ENCODE measurements at places on chromosomes 13 and 19. TPM values are rescaled to one million over a fixed set of nuclear protein-coding genes. Genes with fewer than 3 reads are reported as not detected.

DNA sequence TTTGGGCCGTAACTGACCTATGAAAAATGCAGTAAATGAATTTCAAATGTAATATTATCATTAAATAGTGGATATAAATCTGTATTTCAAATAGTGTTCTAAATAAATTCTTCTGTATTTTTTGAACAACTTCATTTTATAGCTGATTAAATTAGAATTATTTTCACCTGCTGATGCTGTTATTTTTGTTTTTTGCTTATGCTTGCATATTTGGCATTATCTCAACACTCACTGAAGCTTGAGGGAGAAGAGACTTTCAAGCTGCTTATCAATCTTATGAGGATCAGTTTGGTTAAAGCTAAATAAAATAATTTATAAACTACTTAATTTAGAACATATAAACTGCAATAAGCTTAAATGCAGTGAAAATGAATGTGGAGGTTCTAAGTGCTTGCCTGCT lies 251.3 kb upstream of the PCDH9 start:
- no peak for DNase-seq

DNA sequence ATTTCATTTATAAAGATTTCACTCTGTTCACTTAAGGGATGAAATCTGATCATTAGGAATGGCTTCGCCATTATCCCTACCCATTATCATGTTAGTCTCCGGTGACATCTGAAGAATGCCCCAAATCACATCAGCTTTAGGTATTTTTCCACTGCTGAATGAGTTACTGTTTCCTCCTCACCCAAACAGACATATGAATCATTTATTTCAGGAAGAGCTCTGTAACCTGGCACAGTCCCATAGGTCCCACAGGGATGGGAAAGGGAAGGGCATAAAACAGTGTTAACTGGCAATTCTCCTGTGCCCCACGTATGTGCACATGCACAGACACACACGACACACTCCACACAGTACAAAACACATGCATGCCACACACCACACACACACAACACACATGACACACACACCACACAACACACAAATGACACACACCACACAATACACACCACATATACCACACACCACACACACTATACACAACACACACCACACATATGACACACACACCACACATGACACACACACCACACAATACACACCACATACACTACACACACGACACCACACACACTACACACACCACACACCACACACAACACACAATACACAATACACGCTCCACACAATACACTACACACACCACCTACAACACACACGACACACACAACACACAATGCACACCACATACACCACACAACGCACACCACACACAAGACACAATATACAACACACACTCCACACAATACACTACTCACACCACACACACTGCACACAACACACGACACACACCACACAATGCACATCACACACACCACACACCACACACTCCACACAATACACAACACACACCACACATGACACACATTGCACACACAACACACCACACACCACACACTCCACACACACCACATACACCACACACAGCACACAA lies 15.4 kb downstream of the TMEM255B start:
- no peak for DNase-seq

GRCh38 chr13:29902632-29903305 lies 52.4 kb upstream of the UBL3 start:
- no peak for DNase-seq

DNA sequence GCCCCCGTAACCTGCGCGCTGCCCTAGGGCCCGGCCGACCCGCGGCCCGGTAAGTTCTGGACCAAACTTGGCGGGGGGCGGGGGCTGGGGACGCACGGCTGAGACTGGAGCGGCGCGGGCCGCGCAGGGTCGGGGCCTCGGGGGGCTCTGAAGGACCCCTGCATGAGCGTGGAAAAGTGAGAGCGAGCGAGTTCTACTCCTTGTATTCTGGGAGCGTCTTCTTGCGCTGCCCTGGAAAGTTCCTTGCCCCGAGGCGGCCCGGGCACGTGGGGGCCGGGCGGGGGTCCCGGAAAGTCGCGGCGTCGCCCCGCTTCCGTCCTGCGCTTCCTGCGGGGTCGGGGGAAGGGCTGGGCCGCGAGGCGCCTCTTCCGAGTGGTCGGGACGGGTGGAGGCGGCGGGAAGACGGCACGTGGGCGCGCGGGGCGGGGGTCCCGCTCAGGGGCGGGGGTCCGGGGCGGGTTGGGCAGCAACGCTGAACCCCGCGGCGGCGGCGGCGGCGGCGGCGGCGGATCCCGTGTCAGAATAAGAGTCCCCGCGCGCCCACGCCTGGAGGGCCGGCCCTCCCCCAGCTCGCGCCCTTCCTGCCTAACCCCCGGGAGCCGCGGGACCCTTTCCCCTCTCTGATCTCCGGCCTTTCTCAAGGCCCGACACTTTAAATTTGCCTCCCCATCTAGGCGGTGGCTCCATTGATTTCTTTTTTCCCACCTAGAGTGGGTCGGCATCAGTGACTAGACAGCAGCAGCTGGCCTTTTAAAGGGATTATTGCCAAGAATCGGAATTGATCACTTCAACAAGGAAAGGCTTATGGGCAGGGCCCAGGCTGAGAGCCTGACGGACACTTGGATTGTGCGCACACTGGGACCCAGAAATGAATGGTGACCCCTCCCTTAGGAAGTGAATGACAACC lies 749 bp downstream of the GATAD2A start:
- no peak for DNase-seq

- DNase-seq, result peak; percentile 52
Measured at GRCh38 chr13:113034451-113035212, 65.6 kb downstream of the MCF2L start.

DNA sequence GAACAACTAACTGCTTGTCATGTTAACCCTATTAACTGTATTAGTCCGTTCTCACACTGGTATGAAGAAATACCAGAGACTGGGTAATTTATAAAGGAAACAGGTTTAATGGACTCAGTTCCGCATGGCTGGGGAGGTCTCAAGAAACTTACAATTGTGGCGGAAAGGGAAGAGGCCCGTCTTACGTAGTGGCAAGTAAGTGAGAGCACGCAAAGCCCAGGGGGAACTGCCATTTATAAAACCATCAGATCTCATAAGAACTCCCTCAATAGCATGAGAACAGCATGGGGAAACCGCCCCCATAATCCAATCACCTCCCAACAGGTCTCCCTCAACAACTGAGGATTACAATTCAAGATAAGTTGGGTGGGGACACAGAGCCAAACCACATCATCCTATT lies 34.7 kb downstream of the PHF11 start:
- peak; percentile 45 for DNase-seq

GRCh38 chr13:37616131-37616530 lies 17.6 kb upstream of the POSTN start:
- no peak for DNase-seq

DNA sequence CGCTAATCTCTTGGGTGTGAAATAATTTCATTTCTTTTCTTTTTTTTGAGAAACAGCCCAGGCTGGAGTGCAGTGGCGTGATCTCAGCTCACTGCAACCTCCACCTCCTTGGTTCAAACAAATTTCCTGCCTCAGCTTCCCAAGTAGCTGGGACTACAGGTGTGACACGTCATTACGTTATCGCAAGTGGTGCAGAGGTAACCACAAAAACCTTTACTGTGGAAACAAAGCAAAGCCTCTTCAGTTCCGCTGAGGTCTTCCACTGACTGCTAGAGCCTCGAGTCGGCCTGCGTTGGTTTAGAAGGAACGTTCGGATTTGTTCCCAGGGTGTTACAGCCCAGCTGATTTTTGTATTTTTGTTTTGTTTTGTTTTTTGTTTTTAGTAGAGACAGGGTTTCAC lies 2.0 kb upstream of the ZNF784 start:
- DNase-seq, result no peak

DNA sequence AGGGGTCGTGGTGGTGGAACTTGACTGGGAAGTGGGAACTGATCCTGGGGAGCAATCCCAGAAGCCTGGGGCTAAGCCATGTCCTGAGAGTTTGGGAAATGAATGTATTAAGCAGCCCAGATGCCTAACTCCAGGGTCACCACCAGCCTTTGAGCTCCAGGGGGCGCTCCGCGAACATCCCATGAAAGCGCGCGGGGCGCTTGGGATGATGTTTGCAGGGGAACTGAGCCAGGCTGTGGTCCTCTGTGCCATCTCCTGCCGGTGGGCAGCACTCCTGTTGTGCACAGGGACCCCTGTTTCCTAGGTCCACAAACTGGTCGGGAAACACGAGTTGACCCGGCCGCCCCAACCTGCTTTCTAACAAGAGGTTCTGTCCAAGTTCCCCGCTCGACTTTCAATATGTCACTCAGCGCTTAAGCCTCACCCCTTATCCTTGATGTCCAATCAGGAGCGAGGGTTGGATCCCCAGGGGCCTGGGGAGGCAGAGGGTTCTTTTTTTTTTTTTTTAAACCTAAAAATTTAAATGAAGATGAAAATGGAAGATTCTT lies 14.4 kb downstream of the LEUTX start:
- DNase-seq, result peak; percentile 75

DNA sequence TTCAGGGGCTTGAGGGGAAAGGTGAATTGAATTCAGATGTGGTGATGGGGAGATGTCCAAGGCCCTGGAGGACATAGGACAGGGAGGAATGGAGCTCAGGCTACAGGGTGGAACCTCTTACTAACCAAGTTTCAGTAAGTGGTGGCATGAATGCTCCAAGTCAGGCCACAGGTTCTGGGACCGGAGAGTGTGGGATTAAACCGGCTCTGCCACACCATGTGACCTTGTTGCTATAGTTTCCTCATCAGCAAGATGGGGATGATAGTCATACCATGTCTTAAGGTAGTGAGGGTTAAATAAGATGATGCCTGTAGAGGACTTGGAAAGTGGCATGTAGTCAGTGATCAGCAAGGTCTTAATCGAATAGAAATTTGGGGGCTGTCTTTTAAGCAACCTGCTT lies 16.3 kb downstream of the GPR183 start:
- DNase-seq, result no peak

DNA sequence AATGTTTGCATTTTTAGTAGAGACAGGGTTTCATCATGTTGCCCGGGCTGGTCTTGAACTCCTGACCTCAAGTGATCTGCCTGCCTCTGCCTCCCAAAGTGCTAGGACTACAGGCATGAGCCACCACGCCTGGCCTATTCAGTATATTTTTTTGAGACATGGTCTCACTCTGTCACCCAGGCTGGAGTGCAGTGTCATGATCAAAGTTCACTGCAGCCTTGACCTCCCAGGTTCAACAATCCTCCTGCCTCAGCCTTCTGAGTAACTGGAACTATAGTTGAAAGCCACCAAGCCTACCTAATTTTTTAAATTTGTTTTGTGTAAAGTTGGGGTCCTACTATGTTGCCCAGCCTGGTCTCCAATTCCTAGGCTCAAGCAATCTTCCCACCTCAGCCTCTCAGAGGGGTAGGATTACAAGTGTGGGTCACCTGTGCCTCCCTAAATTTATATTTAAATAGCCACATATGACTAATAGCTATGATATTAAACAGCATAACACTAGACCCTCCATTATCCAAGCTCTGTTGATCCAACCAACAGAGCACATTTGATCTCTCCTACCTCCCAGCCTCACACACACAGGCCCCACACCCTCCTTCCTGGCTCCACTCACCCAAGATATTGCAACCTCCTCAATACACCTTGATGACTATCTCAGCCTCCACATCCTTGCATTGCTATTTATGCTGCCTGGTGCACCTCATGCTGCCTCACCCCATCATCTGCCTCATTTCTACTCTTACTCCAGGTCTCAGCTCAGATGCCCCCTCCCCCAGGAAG lies 2.1 kb upstream of the CEACAM19 start:
- DNase-seq, result no peak

DNA sequence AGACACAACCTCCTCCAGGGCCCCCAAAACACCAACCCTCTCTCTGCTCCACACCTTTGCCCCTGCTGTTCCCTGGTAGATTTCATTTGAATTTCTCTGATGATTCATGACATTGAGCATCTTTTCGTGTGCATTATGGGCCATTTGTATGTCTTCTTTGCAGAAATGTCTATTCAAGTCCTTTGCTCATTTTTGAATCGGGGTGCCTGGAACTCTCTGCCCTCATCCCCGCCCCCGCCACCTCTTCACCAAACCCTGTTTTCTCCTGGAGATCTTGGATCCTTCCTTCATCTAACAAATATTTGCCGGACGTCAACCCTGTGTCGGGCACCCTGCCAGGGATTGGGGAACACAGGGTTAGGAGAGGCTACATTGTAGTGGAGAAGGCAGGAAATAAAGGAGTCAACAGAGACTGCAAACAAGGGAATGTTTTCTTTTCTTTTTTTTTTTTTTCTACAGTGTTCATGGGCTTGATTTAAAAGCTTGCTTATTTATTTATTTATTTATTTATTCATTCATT lies 25.5 kb upstream of the SLC1A5 start:
- peak; percentile 77 for DNase-seq

DNA sequence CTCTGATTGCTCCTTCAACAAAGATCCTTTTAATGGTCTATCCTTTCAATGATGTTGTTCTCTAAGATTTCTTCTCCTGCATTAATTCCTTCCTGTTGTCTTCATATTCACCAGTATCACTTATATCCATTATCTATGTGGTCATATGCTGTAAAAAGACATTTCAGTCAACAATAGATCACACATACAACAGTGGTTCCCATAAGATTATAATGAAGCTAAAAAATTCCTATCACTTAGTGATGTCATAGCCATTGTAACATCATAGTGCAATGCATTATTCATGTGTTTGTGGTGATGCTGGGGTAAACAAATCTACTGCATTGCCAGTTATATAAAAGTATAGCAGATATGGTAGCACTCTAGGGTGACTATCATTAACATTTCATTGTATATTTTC lies 266.1 kb downstream of the LHFPL6 start:
- no peak for DNase-seq

GRCh38 chr19:51946602-51947001 lies 19.3 kb downstream of the ZNF613 start:
- DNase-seq, result no peak

DNA sequence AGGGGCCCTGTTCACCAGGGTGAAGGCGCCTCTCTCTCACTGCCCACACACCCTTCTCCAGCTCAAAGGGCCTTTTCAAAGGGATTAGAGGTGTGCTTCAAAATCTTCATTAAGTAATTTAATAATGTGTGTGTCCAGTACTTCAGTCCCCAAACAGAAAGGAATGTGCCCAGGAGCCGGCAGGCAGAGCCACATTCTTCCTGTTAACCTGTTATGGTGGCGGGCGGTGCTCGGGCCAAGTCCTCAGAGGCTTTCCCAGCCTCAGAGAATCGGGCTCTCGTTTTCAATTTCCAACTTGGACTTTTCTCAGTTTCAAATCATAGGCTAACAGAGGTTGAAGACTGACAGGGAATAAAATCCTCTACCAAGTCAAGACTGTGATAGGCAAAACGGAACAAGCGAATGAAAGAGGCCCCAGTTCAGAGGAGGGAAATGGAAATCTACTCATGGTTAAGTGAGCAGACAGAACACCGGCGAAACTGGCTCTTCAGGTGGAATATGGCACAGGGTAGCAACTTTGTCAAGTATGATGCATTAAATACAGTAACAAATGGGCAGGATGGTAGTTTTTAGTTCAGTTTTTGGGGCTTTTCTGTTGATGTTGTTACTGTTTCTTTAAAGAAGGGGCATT lies 68.6 kb downstream of the FOXO1 start:
- no peak for DNase-seq

C19orf38 gene
- 2.1 TPM for polyA plus RNA-seq

CALM3 gene
- polyA plus RNA-seq, result 417 TPM

FARP1 gene
- 249 TPM for polyA plus RNA-seq

CACNG8 gene
- 0.35 TPM for polyA plus RNA-seq

MAB21L1 gene
- polyA plus RNA-seq, result 0.09 TPM

Data from renal pelvis (tissue), 12 donors.